ENCODE measurements at places on chromosomes 7 and 10.

DNA sequence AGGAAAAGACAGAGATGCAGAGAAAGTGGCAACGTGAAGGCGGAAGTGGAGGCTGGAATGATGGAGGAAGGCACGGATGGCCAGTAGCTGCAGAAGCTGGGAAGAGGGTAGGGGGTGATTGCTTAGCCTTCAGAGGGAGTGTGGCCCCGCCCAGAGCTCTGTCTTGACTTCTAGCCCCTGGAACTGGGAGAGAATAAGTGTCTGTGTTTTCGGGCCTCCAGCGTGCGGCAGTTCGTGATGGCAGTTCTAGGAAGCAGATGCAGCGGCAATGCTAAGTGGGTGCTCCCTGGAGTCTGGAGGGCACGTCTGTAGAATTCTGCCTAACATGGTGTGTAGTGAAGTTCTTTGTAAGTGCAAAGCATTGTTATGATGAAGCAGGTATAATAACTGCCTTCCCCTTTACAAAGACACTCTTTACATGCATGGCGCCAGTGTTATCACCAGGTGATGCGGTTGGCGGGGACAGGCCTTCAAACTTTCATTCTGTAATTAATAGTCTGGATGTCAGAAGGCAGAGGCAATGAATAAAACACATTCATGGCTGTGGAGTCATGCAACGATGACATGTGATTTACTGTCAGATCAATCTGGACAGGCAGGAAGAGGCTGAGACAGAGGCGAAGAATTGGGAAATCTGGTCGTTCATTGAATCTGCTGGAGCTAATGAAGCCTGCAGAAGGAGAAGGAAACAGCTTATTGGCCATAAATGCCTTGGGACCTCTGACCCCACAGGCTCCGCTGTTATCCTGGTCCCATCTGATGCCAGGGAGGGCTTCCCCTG is 228.6 kb downstream of the GLRX3 start:
- DNase-seq = no peak

- DNase-seq = no peak
Observed at GRCh38 chr7:42186151-42186550, 50.9 kb downstream of the GLI3 start.

GRCh38 chr7:99308461-99309074 is 17.1 kb upstream of the ARPC1A start:
- peak; percentile 62 for DNase-seq

DNA sequence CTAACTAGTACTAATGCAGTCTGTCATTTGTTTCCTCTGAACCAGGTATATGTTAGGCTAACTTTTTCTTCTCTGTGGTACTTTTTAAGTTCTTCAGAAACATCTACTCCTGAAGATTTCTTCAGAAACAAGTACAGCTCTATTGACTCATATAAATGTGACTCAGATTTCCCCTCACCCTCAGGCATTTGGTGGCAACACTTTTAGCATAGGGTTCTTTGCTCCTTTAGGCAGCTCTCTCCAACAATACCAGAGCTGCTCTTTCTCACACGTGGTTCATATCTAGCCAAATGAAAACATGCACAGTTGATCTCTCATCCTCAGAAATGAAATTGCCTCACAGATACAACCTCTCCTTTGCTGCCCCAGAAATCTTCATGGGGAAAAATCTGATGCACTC is 939.8 kb downstream of the SORCS1 start:
- no peak for DNase-seq

DNA sequence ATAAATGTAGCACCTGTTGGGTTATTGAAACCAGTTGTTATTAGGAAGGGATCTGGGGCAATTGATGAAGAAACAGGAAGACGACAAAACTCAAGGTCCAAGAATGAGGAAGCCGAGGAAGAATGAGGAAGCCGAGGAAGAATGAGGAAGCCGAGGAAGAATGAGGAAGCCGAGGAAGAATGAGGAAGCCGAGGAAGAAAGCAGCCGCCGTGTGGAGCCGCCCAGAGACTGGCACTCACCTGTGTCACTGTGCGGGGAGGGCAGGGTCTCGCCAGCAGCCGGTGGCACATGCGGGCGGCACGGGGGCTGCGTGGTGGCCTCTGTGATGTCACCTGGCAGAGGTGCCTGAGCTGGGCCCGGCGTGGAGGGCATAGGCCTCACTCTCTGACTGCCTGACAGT is 71.1 kb upstream of the CFAP46 start:
- DNase-seq = no peak

DNA sequence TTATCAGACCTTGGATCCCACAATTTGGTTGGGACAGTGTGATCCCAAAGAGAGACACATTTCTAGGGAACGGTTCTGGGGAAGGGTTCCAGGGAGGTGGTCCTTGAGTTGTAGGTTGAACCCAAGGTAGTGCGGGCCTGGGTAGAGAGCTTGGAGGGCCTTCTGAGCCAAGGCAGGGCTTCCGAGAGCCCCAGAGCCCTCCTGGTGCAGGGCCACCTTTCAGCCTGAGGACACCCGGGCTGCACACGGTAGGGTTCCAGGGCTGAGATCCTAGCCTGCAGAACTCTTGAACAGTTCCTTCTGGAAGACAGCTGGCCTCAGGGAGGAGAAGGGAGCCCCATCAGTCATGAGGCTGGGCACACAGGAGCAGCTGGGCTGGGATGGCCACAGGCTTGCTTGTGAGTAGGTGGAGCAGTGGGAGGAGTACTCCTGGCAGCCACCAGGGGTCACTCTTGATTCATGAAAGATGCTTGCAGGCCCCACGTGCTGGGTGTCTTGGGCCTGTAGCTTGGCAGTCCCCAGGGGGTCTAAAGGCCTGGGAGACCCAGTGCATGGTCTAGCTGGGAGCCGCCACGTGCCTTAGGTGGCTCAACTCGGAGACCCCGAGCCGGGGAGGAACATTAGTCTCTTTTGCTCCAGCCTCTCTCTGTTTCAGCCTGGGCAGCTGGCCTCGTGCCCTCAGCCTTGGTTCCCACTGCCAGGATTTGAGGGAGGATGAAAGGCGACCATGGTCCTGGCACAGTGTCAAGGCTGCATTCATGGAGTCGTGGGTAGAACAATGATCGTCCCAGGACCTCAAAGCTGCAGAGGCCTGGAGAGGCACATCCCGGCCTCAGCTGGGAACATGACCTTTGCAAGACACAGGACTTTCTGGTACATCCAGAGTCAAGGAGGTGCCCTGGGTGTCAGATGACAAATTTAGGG is 381.6 kb downstream of the TYW1 start:
- DNase-seq = peak; percentile 61

- peak; percentile 24 for DNase-seq
Observed at GRCh38 chr7:41872966-41873365, 170.1 kb upstream of the INHBA start.

DNA sequence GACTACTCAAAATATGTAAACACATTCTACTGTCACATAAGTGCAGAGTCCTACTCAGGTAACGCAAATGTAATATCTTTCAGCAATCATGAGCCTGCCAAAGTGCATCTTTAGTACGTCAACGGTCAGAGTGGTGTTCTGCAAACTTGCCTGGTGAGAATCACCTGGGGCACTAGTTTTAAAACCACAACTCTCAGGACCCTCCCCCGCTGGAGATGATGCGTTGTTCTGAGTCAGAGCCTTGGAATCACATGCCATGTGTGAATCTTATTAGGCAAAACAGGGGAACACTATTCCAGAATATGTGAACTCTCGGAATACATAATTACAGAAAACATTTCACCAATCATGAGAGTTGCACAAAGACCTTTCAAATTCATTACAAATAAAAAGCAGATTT is 115.7 kb downstream of the TPK1 start:
- DNase-seq = no peak

- peak; percentile 95 for DNase-seq
Observed at GRCh38 chr7:27714831-27715444, 25.0 kb upstream of the TAX1BP1 start.

- no peak for DNase-seq
Observed at GRCh38 chr10:109993551-109994330, 14.0 kb upstream of the ADD3 start.

- no peak for DNase-seq
Observed at GRCh38 chr7:19783541-19783940, 10.1 kb upstream of the TMEM196 start.

DNA sequence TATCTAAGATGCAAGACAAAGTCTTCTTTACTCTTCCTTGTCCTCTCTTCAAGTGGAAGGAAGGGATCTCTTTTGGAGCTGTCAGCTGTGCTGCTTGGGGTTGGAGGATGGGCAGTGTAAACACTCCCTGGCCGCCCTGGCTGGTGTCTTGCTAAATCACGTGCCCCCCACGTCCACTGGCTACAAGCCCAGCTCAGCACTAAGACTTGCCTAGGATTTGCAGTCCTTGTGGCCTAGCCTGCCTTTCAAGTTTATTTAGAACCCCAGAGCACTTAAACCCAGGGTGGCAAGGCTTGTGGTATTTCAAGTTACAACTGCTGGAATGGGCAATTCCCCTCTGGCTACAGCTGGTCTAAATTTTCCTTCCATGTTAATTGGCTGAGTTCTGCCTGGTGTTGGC is 272.4 kb upstream of the MYO3A start:
- DNase-seq = no peak

DNA sequence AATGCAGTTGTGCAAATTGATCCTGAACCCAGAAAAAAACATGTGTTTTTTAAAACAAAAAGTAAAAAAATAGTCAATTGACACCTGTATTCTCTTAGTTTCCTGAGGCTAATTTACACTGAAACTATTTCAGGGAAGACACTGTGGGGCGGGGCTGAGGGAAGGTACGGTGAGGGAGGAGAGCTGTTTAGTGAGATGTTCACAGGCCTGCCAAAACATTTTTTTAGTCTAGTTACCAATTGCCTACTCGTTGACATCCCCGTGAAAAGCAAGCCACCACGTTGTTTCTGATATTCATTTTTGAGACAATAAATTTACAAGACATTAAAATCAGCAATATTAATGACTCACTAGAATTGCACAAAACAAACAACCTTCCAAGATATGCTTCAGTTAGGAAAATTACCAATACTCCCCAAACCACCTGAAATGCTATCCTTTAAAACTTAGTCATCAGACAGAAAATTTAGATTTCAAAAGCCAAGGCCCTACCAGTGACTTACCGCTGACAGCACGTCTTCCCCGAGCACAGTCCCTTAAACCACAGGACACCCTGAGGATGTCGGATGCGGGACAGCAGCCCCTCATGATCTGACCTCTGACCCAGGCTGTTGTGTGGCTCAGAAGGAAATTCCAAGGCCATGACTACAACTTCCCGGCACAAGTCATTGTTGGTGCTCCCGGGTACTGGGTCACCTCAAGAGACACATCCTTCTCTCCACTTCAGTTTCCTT is 279.2 kb downstream of the PRPF18 start:
- DNase-seq = peak; percentile 67

GRCh38 chr7:128737867-128738385 is 1.2 kb upstream of the CALU start:
- peak; percentile 59 for DNase-seq

GRCh38 chr10:124061030-124061429 is 32.4 kb downstream of the CHST15 start:
- no peak for DNase-seq

DNA sequence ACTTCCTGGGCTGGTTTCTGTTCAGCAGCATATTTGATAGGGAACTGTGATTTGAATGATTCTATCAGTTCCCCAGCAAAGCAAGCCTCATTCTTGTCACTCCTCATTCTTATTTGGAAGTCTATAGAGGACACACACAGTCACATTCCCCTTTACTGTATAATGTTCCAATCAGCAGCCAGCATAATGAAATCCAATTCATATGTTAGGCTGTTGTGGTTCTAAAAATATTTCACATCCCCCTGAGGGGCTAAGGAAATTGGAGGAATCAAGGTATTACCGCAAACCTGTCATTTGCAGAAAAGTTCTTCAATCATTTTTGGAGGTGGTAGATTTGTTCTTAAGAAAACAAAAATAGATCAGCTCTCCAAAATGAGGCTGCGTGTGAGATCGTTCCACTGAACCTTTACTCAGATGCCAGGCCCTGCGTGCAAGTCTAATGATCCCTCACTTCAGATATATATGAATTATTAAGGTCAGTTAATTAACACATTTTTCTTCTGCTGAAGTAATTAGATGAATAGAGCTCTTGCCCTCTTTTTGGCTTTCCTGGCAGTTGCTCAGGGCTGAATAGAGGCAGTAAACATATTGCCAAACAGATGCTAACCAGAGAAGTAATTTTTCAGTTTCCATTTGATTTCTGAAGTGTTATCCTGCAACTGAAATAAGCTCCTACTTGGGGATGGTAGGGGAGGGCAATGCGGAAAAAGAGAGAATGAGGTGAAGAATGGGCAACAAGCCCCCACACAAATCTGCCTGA is 31.8 kb downstream of the LSMEM1 start:
- no peak for DNase-seq

GRCh38 chr10:103696094-103696410 is 159.3 kb downstream of the SH3PXD2A start:
- no peak for DNase-seq

- no peak for DNase-seq
Observed at GRCh38 chr7:135185471-135186260, 15.2 kb upstream of the CYREN start.

DNA sequence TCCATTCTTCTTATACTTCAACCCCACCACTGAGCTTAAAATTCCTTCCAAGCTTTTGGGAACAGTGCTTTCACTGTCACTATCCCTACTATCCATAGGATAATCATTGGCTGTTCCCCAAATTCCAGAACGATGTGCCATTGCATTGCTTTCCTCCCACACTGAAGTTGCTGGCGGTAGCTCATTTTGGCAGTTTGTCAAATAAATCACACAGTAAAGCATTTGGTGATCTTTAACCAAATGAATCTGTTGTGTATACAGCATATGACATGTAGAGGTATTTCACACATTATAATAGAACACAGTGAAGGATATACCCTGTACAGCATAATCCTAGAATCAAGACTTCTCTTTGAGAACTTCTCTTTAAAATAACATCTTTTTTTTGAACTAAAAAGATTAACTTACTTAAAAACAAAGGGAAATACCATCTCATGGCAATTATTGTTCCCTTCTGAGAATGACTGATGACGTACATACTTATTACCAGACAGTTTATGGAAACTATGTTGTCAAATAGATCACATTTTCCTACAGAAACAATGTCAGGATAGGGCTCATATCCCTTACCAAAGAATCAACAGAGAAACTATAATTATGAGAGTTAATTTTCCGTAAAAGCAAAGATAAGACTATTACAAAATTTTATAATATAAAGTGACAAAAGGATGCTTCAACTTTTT is 93.6 kb downstream of the CTNNA3 start:
- DNase-seq = peak; percentile 59

DNA sequence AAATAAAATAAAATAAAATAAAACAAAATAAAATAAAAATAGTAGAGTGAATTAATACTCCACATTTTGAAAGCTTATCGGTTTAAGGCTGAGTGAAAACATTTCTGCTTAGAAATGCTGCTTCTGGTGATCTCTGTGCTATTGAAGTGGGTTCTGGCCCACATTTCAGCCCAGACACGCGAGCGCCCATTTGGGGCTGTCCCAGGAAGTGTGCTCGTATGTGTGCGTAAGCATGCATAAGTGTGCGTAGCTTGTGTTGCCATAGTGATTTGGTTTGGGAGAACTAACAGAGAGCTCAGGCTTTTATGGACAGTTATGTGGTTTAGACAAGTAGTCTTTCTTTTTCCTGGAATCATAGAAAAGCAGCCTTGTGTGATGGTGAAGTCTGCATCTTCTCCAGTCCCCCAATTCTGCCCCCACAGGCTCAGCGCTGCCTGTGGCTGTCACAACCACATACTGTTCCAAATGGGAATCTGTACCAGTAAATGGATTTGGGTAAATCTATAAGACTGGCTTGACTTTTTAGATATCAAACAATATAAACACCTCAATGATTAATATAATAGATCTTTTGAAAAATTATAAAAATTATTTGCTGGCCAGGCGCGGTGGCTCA is 29.8 kb upstream of the PURB start:
- no peak for DNase-seq

Measured in fibroblast of the aortic adventitia (primary cell).